Smooth muscle cell of the brain vasculature (primary cell): ENCODE measurements at places on chromosomes 3 and 15.

- no peak for DNase-seq
Measured at GRCh38 chr15:70099967-70100473, 2.3 kb upstream of the TLE3 start.

DNA sequence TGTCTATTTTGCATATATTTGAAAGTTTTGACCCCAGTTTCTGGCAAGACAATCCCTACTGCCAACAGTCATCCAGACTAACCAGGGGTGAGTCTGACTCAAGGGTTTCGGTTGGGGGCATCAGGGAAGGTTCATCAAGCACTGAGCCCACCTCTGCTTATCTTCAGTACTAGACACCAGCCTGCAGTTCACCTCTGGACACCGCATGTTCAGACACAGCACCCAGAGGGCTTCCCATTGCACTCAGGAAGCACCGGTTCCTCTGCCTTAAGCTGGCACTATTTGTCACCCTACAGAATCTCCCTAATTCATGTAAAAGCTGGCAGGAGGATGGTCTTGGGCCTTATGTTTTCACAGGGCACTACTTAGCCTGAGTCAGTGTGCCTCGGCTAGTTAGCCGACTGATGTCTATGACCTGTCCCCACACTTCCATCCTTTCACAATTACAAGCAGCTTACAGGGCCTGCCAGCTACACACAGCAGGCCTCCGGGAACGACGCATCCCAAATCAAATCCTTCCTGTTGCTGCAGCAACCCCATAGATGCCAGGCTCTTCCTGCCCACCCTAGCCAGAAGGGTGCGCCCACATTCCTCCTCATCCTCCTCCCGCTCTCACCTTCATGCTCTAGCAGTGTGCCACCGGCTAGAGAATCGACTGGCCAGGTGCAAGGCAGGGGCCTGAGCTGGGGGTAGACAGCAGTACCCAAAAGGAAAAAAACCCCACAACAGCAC is 52.5 kb downstream of the SH3BP5 start:
- no peak for DNase-seq

DNA sequence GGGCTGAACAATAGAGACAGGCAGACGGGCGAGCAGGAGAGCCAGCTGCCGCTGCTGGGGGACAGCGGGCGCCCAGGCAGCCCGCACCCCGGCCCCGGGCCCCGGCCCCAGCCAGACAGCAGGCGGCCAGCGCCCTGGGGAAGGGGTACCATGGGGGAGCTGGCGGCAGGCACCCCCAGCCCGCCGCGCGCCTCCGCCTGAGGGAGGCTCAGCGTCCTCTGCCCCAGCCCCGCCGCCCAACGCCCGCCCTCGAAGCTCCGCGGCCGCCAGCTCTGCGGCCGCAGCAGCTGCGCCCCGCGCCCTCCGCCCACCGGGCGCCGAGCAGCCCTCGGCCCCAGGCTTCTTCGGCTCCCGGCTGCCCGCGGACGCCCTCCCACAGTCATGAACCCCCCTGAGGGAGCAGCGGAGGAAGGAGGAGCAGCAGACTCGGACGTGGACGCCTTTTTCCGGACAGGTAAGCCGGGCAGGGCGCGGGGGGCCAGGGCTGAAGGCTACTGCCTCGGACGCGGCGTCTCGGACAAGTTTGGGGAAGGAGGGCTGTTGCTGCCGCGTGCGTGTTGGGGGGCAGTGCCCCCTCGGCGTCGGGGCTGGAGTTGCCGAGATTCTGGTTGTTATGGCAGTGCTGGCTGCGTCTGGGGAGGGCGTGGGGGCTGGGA is 41.6 kb upstream of the ROPN1 start:
- no peak for DNase-seq

- DNase-seq: no peak
Measured at GRCh38 chr15:60469893-60470641, 8.9 kb downstream of the ICE2 start.

DNA sequence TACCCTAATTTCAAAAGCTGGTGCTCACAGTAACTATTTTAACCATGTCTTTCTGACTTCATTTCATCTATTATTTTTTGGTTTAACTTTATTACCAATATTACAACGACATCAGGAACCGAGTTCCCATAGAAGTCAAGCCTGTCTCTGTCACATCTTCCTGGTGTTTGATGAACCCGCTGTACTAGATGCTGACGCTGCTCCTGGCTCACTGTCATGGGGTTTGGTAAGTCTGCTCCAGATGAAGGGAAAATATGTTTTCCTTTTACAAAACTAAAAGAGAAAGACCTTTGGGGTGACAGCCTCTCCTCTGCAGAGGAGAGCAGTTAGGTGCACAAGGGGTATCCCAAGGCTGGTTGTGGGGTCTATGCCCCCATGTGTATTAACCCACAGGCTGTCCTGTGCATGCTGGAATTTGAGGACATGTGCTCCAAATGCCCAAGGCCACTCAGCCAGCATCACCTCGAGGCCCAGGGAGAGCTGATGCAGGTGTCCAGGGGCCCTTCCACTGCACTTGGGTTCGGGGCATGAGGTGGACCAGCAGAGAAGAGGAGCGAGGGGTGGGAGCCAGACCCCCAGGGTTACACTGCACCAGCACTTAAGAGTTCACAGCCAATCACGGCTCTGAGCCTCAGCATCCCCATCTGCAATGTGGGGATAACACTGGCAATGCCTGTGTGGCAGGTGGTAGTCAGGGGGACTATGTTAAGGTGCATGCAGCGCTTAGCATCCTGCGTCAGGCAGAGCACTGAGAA is 62.2 kb downstream of the ATP10A start:
- DNase-seq: no peak

- DNase-seq: no peak
Measured at GRCh38 chr15:63460210-63461155, 43.9 kb upstream of the USP3 start.
